Activated CD4-positive, alpha-beta T cell treated with anti-CD3 and anti-CD28 coated beads for 36 hours (primary cell): ENCODE measurements at places on chromosomes 7 and 10. TPM values are rescaled to one million over a fixed set of nuclear protein-coding genes. Genes with fewer than 3 reads are reported as not detected.

GRCh38 chr7:40879941-40880543 is 745.2 kb downstream of the SUGCT start:
- DNase-seq: no peak

GRCh38 chr7:112063974-112064373 is 142.2 kb downstream of the DOCK4 start:
- no peak for DNase-seq

- DNase-seq: no peak
Observed at GRCh38 chr10:133439517-133440461, 14.0 kb upstream of the SCART1 start.

GRCh38 chr10:91214911-91215310 is 5.6 kb upstream of the PCGF5 start:
- DNase-seq: no peak

DNA sequence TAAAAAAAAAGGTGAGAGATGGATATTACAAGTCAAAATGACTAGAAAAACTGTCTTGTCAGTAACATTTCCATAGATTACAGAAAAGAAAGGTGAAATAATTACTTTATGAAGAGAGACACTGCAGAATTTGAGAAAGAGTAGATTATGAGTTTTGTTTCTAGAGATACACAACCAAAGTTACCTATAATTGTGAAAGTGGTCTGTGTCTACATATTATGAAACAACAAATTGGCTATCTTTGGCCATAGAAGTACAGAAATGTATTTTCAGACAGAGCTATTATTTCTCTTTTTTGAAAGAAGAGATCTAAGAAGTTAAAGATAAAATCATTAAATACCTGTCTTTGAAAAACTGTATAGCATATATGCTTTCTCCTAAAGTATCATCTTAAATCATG is 30.1 kb downstream of the KCND2 start:
- DNase-seq: no peak

DNA sequence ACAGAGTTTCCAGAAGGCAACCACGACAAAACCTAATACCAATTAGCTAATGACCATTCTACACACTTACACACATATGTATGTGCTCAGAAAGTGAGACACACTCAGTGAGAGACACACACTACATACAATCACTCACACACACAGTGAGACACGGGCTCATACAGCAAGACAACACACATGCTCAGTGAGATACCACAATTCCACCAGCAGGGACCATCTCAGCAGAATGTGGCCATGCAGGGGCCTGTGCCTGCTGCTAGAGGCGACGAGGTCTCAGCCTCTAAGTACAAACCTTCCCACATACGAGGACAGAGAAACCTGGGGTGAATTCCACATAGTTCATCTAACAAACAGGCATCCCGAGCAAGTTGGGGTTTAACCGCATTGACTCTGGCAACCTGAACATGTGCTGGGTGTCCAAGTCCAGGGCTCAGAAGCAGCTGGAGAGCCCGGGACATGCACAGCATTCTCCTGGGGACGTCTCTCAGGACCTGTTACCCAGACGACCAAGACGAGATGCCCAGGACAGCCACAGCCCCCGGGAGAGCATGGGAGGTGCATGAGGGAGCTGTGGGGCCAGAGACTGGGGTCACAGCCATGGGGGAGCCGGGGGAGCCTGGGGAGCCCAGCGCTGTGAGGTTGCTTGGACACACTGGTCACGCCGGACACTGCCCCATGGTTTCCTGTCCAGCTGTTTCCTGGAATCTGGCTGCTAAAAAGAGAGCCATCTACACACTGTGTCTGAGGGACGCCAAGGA is 523.6 kb downstream of the PTPRN2 start:
- no peak for DNase-seq

GRCh38 chr10:6141296-6142151 is 52.7 kb downstream of the RBM17 start:
- DNase-seq: peak; percentile 66

- no peak for DNase-seq
Observed at GRCh38 chr7:45501791-45502190, 72.4 kb upstream of the ADCY1 start.

DNA sequence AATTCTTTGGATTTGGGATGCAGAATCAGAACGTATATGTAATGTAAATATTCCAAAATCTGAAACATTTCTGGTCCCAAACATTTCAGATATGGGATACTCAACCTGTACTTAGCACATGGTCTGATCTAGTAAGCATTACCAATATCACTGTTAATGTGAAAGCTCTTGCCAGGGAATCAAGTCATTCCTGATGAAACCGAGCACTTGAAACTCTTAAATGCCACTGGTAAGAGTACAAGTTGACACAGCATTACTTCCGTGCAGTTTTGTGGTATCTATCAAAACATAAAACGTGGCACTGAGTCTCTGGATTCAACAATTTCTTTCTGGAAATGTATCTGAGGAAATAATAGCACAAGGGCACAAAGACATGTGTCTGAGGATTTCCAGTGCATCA is 155.7 kb downstream of the RTKN2 start:
- no peak for DNase-seq

RAMP3 gene
- not detected for total RNA-seq

DNA sequence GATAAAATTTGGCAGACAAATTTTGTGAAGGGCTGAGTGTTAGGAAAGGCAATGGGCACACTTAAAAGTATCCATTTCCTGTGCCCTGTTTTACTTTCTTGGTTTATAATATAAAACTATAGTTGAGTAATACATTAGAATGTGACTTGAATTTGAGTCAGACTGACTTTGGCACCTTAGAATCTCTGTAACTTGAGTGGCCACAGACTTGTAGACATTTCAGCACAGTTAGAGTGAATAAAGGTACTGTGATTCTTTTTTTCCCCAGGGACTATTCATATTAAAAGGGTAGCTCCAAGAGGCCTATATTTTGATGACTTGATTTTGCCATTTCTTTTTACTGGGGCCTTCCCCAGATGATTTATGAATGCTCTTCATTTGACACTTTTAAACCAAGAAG is 22.4 kb downstream of the GBF1 start:
- DNase-seq: no peak

DNA sequence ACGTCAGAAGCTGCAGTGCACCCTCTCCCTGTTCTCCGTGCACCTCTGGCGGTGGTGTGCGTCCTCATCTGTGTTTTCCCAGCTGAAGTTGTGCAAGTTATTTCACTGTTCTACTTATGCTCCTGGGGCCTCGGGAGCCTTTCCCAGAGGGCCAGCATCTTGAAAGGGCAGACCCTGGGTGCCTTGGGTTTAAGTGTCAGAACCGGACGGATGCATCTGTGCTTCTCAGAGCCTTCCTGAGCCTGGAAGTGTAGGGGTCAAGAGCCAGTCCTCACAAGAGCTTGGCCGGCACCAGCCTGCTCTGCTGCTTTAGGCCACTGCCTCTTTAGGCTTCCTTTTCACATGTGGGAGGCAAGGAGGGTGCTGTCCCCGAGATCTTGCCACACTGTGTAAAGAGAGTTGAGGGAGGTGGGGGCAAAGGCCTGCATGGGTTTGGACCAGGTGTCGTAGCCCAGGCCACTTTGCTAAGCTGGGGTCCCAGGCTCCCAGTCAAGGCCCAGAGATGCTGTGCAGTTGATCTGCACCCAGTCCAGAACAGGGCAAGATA is 128.9 kb upstream of the NPS start:
- no peak for DNase-seq
